T-helper 22 cell (primary cell): ENCODE measurements at places on chromosomes 4 and X.

GRCh38 chr4:144699565-144699964, 53.6 kb downstream of the HHIP start:
- DNase-seq: no peak

DNA sequence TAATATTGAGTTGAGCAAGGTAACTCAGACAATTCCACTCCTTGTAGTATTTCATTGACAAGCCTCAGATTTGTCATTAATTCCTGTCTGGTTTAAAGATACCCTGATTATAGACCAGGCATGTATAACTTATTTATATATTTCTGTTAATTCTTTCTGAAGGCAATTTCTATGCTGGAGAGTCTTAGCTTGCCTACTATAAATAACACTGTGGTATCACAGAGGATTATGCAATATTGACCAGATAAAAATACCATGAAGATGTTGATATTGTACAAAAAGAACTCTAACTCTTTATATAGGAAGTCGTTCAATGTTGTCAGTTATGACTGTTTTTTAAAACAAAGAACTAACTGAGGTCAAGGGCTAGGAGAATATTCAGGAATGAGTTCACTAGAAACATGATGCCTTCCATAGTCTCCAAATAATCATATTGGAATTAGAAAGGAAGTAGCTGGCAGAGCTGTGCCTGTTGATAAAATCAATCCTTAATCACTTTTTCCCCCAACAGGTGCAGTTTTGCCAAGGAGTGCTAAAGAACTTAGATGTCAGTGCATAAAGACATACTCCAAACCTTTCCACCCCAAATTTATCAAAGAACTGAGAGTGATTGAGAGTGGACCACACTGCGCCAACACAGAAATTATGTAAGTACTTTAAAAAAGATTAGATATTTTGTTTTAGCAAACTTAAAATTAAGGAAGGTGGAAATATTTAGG, 821 bp downstream of the CXCL8 start:
- no peak for DNase-seq

DNA sequence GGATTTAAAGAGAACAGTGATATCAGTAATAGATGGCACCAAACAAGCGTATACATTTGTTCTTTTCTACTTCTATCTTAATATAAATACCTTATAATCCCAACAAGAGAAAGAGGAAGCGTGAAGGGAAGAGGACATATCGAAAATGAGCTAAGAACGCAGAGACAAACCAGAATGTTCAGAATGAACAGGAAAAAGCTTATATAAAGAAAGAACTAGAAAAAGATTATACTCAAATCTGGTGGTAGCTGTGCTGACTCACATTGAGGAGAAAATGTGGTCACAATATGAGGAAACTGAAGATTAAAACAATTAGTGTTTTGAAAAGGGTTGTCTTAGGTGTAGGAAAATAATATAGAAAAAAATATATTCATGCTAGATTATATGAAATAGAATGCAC, 2.0 kb upstream of the GPR34 start:
- no peak for DNase-seq

- no peak for DNase-seq
Measured at GRCh38 chrX:103157496-103158316, 57.2 kb upstream of the BEX4 start.

- no peak for DNase-seq
Measured at GRCh38 chr4:56197387-56197786, 189.9 kb downstream of the AASDH start.

- no peak for DNase-seq
Measured at GRCh38 chrX:43666311-43666912, 10.3 kb downstream of the MAOA start.
